ENCODE measurements at places on chromosomes 13 and 19. TPM values are rescaled to one million over a fixed set of nuclear protein-coding genes. Genes with fewer than 3 reads are reported as not detected.

The CEACAM21 gene
- total RNA-seq: 2.1 TPM

GRCh38 chr19:43318203-43318602, 35.3 kb upstream of the CD177 start:
- no peak for DNase-seq

- DNase-seq: no peak
Measured at GRCh38 chr13:22200440-22200839, 529.6 kb downstream of the FGF9 start.

DNA sequence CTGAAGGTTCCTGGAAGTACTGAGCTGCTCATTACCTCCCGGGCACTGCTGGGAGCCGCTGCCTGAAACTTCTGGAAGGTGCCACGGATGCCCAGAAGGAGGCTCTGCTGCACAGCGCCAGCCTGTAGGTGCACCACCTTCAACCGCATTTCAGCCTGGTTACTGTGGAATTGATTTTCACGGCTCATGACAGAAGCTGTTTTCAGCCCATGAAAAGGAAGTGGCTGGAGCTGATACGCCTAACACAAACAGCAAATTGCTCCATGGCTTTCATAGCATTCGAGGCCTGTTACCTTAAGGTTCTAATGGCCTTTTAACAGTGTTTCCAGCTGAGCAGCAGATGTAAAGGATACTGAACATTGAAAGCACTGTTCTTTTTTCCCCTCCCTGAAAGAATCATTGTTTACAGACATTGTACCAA, 22.0 kb downstream of the GPC6 start:
- no peak for DNase-seq

DNA sequence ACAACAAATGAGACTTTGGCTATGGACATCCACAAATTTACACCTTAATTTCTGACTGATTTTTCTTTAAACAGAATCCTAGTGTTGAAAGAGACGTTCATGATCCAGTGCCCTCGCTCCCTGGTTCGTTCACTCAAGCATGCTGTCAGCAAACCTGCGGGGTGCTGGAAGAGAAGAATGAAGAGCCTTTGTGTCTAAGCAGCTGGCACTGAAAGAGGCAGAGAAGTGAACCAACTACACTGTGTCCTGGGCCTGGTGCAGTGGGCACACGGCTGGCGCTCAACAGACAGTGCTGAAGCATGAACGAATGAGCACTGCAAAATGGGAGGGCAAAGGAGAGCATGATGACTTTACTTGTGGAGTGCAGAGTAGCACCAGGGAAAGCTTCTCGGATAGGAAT, 46.8 kb downstream of the MIPEP start:
- DNase-seq: no peak

DNA sequence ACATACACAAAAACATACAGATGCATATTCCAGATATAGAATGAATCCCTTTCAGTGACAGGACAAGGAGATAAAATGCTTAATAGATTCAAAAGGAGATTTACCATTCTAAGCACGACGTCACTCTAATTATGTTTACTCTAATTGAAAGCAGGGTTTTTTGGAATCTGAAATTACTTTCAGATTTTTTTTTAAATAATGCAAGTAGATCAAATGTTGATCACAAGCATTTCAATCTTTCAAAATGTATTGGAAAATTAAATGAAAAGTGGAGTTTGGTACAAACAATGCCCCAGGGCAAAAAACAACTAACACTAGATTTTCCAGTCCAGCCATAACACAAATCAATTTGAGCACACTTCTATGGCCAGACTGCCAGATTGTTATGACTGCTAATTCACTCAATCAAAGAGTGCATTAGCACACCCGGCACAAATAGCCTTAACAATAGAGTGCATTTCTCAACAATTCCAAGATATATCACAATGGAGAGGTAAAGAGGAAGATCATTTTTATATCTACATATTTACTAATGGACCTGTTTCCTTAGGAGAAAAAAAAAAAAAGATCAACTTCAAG, 4.3 kb upstream of the DACH1 start:
- DNase-seq: no peak

GRCh38 chr19:52896431-52897137, 851 bp downstream of the ZNF320 start:
- no peak for DNase-seq

GRCh38 chr19:9936326-9937000, at the start of gene OLFM2:
TSS of gene OLFM2 (minus strand) at chr19:9936515. CDS start at chr19:9936366, 149 bp downstream.
- no peak for DNase-seq

The ZNF91 gene
- total RNA-seq: 223 TPM

DNA sequence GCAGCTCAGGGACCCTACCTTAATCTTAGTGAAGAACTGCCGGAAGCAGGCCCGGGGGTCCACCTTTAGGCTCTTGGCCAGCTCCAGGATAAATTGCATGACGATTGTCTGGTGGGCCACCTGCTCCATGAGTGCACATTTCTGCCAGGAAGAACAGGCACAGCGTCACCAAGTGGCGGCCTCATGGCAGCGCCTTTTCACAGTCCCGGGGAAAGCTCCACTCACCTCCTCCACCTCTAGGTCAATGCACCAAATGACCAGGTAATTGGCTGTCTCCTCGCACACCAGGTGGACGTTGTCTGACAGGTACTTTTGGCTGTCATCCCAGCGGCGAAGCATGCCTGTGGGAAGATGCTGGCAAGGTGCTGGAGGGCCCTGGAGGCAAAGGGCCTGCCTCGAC, 8.3 kb downstream of the CDC37 start:
- DNase-seq: no peak

The SPC24 gene
- total RNA-seq: 21.1 TPM

- DNase-seq: no peak
Measured at GRCh38 chr13:41389580-41389979, 67.8 kb upstream of the RGCC start.

The OR7C1 gene
- total RNA-seq: not detected

DNA sequence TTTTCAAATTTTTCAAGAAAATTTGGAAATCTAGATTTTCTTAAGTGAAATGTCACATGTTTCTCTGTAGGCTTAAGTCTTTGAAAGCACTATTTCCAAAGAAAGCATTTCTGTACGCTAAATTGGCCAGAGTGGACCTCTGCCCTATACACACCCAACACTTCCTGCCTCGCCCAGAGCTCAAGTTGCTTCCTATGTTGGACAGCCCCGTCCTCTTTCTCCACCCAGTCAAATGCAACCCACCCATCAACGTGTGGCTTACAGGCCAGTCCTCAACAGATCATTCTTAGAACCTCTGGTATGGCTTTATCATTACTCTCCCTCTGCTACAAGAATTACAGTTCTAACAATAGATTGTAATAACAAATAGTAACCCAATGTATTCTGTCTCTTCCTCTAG, 24.2 kb downstream of the KLF12 start:
- DNase-seq: no peak

GRCh38 chr13:20713014-20713376, 9.5 kb downstream of the IL17D start:
- no peak for DNase-seq

DNA sequence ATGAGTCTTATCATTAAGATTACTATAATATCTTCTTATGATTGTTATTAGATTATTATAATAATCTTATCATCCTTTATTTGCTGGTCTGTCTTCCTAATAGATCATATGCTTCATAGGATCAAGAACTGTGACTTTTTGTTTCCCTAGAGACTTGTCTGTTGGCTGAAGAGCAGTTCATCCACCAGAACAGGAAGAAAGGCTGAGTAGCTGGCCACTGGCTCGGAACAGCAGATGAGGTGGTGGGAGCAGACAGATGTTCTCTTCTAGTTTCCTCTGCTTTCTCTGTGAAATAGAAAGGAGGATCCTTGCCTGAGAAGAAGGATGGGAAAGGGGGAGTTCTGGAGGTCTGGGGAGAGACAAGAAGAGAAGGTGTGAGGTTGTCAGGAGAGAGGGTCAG, 120.0 kb downstream of the CCNA1 start:
- no peak for DNase-seq

The EEF2 gene
- 1,323 TPM for total RNA-seq

DNA sequence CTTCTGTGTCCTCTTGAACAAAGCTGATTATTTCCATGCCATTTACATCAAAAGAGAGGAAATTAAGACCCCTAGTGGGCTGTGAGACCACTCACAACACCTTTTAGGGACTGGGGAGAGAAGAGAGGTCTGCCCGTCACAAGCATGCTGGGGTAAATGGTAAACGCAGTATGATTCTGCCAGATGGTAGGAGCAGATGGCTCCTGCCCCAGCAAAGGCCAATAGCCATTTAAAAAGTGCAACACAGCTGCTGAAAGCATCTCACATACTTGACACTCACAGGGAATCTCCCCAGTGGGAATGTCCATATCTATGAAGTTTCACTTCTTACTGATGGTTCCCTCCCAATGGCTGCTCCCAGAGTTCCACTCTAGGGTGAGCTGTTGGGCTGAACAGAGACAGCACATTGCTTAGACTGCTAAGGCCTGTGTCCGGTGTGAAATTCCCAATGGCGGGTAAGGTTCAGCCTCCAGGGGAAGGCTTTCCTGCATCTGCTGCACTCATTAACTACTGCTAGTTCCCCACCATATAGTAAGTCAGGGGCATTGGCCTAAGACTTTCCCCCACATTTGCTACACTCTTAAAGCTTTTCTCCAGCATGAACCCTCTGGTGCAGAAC, 7.4 kb downstream of the ZNF671 start:
- DNase-seq: no peak

DNA sequence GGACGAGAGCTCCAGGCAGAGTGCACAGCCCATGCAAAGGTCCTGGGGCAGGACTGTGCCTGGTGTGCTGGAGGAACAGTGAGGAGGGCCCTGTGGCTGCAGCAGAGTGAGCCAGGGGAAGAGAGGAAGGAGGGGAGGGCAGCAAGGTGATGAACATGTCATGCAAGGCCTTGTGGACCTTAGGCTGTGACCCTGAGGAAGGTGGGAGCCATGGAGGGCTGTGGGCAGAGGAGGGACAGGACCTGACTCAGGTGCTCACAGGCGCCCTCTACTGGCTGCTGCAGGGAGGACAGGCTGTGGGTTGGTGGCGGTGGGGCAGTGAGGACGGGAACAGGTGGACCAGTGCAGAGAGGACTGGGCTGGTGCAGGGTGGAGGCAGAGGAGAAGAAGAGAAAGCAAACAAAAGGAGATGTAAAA, 170.3 kb downstream of the PTPRS start:
- no peak for DNase-seq

The PRSS57 gene
- not detected for total RNA-seq

DNA sequence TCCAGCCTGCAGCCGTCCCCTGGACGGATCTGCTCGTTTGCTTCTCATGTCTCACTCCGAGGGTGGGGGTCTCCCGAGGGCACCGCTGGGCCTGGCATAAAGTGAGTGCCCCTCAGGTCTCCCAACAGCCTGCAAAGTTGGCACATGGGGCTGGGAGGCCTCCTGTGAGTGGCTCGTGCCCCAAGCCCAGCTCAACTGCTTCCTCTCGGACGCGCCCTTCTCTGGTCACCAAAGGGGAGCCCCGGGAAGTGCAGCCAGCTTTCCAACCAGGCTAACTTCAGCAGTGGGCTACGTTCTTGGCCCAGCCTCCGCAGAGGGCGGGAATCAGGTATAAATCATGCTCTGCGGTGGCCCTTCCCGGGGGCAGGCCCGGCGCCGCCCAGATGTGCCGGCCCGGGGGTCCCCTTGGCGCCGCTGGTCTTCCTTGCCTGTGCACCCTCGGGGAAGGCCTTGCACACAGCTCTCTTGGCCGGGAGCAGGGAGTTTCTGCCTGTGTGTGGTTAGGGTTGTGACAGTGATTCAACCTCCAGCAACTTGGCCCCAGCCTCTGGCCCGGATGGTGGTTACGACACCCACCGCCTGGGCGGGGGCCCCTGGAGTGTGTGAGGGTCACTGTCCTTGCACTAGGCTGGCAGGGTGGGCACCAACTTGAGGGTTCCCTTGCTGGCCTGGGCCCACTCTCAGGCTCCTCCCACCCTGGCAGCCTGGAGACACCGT, 20.7 kb downstream of the CEBPG start:
- no peak for DNase-seq

- no peak for DNase-seq
Measured at GRCh38 chr13:24306632-24307031, 2.7 kb upstream of the C1QTNF9 start.

DNA sequence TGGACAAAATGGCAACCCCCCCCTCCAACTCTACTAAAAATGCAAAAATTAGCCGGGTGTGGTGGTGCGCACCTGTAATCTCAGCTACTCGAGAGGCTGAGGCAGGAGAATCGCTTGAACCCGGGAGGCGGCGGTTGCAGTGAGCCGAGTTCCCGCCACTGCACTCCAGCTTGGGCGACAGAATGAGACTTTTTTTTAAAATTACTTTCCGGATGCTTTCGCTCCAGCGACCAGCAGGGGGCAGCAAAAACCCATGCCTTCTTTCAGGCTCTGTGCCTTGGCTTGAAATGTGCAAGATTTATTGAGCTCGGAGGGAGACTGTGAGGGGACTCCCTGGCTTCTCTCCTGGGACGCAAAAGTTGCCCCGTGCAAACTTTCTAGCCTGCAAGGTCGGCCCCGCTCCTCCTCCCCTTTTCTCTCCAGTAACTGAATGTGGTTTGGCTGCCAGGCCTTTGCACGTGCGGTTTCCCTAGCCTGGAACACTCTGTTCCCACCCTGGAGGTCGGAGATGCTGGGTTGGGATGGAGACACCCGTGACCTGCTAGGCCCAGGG, 61.4 kb upstream of the NFIC start:
- DNase-seq: no peak

The ZNF541 gene
- 0.16 TPM for total RNA-seq

DNA sequence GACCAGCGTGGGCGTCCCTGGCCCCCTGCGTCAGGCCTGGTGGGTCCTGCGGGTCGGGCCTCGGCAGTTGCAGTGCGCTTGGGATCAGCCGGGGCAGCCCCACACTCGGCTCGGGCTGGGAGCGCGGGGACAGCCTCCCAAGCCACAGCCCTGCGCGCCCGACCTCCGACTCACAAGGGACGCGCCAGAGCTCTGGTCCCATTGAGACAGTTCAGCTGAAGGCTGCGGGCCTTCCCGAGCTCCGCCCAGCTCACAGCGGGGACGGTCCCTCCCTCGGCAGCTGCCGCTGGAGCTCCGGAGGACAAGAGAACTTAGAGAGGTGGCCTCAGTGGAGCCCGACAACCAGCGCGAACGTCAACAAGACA, 45.7 kb upstream of the ZNF730 start:
- no peak for DNase-seq

The CEACAM19 gene
- 1.8 TPM for total RNA-seq

The NHLRC3 gene
- total RNA-seq: 70.3 TPM

The LILRA6 gene
- total RNA-seq: 0.95 TPM

The SIGLECL1 gene
- not detected for total RNA-seq

DNA sequence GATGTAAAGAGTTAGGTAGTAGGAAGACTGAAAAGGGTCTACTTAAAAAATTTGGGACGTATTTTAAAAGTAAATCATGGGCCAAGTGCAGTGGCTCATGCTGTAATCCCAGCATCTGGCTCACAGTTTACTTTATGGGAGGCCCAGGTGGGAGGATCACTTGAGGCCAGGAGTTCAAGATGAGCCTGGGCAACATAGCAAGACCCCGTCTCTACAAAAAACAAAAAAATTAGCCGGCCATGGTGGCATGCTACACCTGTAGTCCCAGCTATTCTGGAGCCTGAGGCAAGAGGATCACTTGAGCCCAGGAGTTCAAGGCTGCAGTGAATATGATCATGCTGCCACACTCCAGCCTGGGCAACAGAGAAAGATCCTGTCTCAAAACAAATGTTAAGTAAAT, 23.0 kb downstream of the UTP14C start:
- DNase-seq: no peak

Data from urinary bladder (tissue), 4 donors.